T-helper 17 cell (primary cell): ENCODE measurements at places on chromosomes 11 and 22. TPM values are rescaled to one million over a fixed set of nuclear protein-coding genes. Genes with fewer than 3 reads are reported as not detected.

Gene LDHAL6A
- not detected for total RNA-seq

Gene TMEM191B
- total RNA-seq, result not detected

Gene IGLL1
- total RNA-seq, result not detected

Gene MS4A3
- total RNA-seq, result 0.39 TPM

Gene TRIM51
- total RNA-seq, result 0.17 TPM

Gene OR6T1
- total RNA-seq, result not detected

Gene ELMOD1
- total RNA-seq, result not detected

Gene RCOR2
- not detected for total RNA-seq

- no peak for DNase-seq
Measured at GRCh38 chr11:87753143-87753542, 422.1 kb downstream of the RAB38 start.

GRCh38 chr22:17779286-17780115, 5.2 kb upstream of the BID start:
- DNase-seq, result no peak

DNA sequence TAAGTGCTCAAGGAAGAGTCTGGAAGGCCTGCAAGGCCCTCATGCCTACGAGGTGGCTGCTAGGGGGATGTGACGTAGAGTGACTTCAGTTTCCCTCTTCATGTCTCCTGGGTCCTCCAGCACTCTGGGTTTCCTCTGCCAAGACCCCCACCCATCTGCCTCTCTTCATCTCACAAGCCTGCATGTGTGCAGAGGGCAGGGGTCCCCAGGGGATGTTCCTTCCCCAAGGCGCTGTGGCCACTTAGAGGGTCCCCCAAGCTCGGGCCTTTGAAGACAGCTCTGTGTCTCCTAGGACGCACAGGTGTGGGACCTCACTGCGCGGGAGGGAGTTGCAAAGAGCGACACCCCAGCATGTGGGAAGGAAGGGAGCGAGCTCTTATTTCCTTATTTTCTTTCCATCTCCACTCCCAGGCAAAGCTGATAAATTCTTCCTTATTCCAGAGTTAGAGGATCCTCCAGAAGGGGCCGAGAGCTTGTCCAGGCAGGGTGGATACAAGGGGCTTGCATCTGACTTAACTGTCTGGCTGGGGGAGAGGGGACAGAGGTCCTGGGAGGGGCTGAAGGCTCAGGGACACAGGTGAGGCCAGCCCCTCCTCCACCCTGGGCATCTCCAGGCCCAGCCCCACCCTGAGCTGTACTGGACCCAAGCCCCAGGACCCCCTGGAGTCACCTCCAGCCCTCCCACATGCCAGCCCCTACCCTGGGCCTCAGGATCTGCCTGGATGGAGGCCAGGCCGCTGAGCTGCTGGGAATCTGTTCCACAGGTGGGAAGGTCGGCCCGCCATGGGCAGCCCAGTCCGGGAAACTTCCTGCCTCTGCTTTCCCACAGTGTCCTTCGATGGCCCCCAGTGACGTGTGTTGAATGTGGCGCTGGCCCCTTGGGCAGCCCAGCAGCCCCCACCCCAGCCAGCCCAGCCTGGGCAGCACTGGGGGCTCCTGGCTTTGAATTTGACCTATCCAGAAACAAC, 59.7 kb upstream of the KCNQ1OT1 start:
- DNase-seq, result no peak

DNA sequence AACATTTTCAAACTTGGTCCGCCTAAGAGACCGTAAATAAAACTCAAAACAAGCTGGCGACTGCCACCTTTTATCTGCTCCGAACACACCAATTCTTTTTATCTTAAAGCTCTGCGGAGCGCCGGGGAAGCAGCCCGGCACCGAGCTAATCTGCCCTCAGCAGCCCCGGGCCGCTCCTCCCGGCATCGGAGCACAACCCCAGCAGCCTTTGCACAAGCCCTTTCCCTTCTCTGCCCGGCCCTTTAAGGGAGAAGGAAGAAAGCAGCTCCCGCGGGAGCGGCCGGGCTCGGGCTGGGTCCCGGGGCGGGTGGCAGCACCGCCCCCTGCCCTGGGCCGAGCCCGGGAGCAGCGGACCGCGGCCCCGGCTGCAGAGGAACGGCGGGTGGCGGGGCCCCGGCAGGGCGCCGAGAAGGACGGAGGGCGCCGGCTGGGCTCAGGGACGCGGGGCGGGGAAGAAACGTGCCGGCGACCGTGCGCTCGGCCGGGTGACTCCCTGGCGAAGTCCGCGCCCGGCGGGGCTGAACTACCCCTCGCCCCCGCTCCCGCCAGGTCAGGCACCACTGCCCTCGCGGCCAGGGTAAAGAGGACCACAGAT, 133.6 kb upstream of the C11orf58 start:
- DNase-seq, result no peak

GRCh38 chr11:6625156-6625831, 6.1 kb upstream of the TPP1 start:
- no peak for DNase-seq

GRCh38 chr22:17817079-17817478, 42.8 kb upstream of the BID start:
- no peak for DNase-seq

DNA sequence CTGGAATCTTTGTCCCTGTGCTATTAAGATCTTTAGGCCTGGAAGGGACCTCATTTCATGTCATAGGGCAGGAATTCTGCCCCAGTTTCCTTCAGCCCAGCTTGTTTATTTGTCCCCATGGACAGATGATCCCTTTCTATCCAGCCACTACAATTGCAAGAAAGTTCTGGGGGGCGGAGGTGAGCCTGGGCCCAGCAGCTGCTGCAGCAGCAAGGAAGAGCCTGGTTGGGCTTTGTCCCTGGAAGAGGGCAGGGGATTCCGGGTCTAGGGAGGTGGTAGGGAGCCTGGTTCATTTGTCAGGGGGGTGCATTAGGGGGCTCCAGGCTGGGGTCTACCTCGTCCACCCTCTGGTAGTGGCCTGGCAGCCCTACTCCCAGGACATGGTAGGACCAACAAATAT, 16.4 kb upstream of the CACNA1I start:
- no peak for DNase-seq

- DNase-seq, result no peak
Measured at GRCh38 chr22:17586831-17587440, 23.6 kb downstream of the SLC25A18 start.

- DNase-seq, result no peak
Measured at GRCh38 chr22:18997306-18997924, 61.3 kb upstream of the PRODH start.

DNA sequence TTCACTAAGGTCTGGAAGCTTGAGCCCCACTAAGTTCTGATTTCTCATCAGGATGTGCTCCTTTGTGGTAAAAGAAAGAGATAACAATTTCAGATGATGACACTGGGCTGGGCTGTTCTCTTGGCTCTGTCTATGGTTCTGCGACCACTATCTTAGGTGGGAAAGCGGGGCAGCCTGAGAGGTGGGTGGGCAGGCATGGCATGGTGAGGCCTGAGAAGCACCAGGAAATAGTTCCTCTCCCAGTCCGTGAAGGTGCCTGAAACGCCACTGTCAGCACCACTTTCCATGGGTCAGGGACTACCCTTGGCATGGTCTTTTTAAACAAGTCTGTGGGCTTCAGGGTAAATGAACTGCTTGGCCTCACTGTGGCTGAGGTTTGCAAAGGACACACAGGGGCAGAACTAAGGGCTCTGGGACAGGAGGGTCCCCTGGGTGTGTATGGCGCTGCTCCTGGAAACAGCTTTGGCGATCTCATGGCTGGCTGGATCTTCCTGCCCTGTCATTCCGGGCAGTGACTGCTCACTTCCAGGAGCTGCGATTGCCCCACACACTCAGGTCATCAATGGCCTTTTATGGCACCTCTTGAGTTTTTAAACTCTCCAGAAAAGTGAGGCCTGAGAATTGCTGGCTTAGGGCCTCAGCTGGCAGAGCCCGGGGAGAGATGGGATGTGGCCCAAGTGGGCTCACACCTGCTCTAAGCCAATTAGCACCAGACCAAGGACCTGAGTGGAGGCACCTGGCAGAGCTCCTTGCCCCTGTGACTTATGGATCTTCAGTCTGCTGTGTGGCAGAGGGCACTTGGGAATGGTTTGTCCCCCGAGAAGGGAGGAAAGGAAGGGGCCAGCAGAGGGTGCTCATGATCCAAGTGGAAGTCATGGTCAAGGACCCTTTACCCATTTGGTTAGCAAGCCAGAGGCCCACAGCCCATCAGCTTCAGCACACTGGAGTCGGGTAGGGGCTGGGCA, 55.6 kb upstream of the LYVE1 start:
- DNase-seq, result no peak

GRCh38 chr11:85316967-85317366, 310.2 kb downstream of the DLG2 start:
- no peak for DNase-seq

DNA sequence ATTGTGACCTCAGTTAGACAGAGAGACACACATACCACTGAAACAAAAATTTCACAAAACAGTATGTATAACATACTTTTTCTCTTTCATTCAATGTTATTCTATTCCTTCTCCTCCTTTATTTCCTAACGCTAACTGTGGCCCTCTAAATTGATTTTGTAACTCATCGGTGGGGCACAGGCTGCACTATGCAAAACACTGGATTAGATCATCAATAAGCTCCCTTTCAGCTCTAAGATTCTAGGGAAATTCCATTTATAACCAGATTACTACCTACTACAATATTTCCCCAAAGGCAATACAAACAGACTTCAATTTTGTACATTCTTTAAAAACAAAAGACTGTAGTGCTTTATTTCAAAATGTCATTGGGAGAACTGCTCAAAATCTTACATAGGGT, 6.1 kb downstream of the FJX1 start:
- DNase-seq, result no peak

GRCh38 chr22:24592851-24593558, at the start of gene LRRC75B:
Gene LRRC75B, minus strand, starts transcription at chr22:24593073. Its CDS starts 34 bp downstream, at chr22:24593039.
- no peak for DNase-seq

- DNase-seq, result no peak
Measured at GRCh38 chr11:65606876-65607613, 7.0 kb downstream of the MAP3K11 start.

GRCh38 chr22:23591201-23591791, 11.2 kb upstream of the IGLL1 start:
- DNase-seq, result peak; percentile 28

DNA sequence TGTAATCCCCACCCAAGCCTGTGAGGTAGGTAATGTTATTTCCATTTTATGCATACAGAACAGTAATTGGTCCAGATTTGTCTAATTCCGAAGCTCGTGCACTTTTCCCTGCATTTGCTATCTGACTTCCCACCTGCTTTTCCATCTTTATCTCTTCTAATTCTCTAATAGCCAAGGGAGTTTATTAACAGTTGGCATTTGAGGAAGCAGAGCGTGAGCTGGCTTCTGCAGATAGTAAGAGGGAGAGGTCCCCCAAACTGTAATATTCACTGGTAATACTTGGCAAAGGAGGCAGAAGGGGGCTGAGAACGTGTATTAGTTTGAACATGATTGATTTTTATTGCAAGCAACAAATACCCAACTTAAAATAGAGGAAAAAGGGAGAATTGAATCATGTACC, 110.8 kb upstream of the SPON1 start:
- no peak for DNase-seq

DNA sequence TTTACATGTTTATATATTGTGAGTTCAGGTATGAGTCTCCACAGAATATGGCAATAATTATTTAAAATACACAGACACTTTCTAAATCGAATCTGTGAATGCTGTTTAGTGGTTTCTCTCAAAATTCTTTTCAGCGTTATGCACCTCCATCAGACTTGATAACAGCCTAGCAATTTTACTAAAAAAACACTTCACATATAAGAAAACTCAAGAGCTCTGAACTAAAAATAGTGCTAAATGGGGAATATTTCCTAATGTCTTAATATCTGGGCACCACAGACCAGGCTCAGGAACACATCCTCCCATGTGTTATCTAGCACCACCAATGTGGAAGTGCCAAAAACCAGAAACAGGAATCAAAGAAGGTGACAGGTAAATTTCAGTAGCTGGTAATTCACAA, 47.9 kb downstream of the ARHGAP32 start:
- DNase-seq, result no peak

DNA sequence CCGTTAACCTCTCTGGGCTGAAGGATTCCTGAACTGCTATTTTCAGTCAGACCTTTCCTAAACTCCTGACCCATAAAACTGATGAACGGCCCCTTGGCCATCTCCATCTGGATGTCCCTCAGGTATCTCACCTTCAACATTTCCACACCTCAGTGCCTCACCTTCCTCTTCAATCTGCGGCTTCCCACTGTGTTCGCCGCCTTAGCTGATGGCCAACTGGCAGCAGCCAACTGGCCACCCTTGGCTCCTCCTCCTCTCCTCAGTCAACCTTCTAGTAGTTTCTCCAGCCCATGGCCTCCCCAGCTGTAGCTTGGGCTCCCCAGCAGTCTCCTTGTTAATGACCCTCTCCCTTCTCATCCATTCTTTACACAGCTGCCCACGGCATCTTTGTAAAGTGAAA, 55.0 kb upstream of the PHOX2A start:
- no peak for DNase-seq

- DNase-seq, result no peak
Measured at GRCh38 chr11:67213178-67213621, 53.1 kb upstream of the GRK2 start.

DNA sequence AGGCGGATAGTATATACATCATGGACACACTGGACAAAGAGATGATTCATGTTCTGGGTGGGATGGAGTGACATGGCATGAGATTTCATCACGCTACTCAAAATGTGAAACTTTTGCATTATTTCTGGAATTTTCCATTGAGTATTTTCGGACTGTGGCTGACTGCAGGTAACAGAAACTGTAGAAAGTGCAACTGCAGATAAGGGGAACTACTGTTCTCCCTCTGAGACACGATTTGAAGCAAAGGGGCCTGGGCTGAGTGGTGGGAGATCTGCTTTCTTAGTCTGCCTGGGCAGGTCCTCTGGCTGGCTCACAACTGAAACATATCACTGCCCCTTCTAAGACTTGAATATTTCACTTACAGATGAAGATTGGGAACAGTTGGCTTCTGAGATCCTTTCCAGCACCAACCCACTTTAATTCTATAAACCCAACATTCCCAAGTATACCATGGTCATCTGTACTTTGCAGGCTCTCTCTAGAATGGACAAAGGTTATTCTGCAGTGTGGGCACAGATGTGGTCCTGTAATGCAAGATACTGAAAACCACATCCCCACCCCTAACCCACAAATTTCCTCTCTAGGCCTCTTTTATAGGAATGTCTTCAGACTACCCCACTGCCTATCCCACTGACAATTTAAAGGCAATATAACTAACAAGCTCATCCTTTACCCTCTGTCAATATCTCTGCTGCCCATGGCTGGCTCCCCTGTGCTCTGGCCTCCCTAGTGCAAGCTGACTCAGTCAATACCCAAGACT, 121.1 kb downstream of the KCNC1 start:
- no peak for DNase-seq

DNA sequence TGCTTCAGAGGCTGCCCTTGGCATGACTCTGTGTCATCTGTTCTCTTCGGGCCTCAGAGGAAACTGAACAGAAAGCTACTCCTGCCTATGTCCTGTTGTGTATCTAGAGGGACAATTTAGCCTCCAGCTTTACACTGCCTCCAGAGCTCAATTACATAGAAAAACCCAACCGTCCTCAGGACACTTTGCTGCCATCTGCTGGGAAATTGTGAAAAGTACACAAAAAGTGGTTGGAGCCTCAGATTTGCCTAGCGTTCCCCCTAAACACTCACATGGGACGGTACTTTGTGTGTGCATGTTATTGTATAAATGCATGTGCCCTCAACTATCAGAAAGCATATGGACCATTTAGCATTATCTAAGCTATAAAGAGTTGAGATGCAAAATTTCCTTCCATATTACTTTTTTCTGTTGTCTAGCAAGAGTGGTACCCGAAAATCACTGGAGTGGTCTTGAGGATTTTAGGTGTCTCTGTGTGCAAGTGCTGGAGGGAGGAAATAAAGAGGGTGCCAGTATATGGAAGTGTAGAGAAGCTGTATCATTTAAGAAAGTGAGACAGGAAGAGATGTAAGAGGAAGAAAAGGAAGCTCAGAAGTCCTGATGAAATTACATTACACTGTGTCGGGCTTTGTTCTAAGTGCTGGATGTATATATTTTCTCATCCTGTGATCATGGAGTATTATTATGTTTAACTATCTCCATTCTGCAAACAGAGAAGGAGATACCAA, 8.7 kb upstream of the MS4A4E start:
- no peak for DNase-seq
